Fibroblast of the aortic adventitia (primary cell): ENCODE measurements at places on chromosomes 1 and 21. TPM values are rescaled to one million over a fixed set of nuclear protein-coding genes. Genes with fewer than 3 reads are reported as not detected.

Gene UBL4B
- total RNA-seq, result not detected in 2 replicates

Gene KCNA2
- total RNA-seq, result not detected in 2 replicates

Gene S100A7A
- total RNA-seq, result not detected in 2 replicates

Gene BTBD8
- total RNA-seq, result 5.2 and 14.0 TPM in 2 replicates

Gene COL11A1
- 0.45 and 49.6 TPM in 2 replicates for total RNA-seq

Gene ARHGEF10L
- 13.6 and 23.9 TPM in 2 replicates for total RNA-seq

Gene LYST
- 28.1 and 30.4 TPM in 2 replicates for total RNA-seq

Gene ADORA1
- 0.72 and 6.5 TPM in 2 replicates for total RNA-seq

Gene NMNAT2
- total RNA-seq, result 0.49 and 3.4 TPM in 2 replicates
